ENCODE measurements at places on chromosomes 5 and 9.
A peak's percentile ranks its signal among the peaks of the same experiment; 100 is the strongest.

GRCh38 chr5:59709346-59709821, 184.1 kb downstream of the PDE4D start:
- no peak for DNase-seq

- DNase-seq = no peak
Measured at GRCh38 chr5:128681764-128682592, 143.9 kb upstream of the FBN2 start.

DNA sequence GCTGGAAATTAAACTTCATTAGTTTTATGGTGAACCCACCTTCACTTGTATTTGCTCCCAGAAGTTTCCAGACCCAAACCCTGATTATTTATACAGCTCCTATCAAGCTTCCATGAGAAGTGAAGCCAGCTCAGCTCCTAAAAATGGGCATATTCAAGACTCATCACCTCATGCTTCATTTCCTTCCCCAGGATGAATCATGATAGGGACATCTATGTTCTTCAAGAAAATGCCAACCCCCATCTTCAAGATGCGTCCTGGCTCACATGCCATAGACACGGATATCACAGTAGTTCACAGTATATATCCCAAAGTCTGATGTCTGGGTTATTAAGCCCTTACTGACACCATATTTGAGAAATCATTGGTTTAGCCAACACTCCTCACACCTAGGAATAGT, 217.6 kb downstream of the NPR3 start:
- DNase-seq = no peak

- DNase-seq = no peak
Measured at GRCh38 chr9:138043411-138044345, 166.1 kb downstream of the CACNA1B start.

DNA sequence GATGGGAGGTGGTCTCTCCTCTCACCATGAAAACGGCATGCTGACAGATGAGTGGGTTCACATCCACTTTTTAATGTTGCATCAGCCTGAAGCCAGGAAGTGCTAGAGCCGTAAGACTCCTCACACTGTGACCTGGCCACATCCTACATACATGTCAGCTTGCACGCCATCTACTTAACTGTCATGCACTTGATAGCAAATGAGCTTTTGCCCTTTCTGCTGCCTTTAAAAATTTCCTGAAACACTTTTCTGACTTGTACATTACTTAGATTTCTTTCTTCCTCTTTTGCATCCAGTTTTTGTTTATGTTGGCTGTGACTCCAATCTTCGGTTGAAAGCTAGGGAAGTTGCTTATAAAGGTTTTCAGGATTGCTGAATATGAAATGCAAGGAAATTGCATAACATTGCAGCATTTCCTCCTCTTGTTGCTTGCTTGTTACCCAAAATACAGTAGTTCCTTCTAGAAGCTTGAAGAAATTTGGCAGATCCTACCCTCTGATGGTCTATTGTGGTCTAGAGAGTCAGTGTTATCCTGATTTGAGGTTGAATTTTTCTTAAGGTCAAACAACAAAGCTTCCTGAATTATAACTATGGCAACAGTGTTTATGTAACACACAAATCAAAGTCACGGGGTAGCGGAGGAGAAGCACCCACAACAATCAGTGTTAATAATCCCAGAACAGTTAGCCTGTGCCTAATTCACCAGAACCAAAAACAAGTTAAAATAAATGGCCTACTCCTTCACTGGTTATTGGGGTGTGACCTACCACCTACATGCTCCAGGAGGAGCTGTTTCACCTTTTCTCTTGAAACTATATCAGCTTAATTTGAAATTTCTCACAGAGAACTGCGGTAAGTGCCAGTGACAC, 232.5 kb downstream of the ARHGAP26 start:
- DNase-seq = peak; percentile 36

- peak; percentile 17 for DNase-seq
Measured at GRCh38 chr5:96660971-96661854, 963 bp upstream of the CAST start.

GRCh38 chr9:73038613-73039012, 85.8 kb upstream of the ALDH1A1 start:
- no peak for DNase-seq

- DNase-seq = no peak
Measured at GRCh38 chr5:89988129-89988810, 421.3 kb downstream of the CETN3 start.

DNA sequence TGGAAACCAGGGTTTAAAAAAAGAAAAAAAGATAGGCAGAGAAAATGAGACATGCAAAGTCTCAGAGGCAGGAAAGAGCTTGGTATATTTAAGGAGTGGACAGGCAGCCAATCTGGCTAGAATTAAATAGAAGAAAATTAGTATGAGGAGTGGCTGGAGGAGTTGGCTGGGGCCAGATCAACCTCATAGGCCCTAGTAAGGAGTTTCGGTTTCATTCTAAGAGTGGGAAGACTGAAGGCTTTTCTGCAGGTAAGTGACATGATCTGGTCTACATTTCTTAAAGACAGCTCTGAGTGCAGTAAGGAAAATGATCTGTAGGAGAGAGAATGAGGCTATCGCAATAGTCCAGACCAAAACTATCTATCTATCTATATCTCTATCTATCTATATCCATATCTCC, 27.5 kb downstream of the ADRB2 start:
- DNase-seq = no peak

- DNase-seq = peak; percentile 77
Measured at GRCh38 chr5:112995764-112996618, 19.4 kb downstream of the DCP2 start.

DNA sequence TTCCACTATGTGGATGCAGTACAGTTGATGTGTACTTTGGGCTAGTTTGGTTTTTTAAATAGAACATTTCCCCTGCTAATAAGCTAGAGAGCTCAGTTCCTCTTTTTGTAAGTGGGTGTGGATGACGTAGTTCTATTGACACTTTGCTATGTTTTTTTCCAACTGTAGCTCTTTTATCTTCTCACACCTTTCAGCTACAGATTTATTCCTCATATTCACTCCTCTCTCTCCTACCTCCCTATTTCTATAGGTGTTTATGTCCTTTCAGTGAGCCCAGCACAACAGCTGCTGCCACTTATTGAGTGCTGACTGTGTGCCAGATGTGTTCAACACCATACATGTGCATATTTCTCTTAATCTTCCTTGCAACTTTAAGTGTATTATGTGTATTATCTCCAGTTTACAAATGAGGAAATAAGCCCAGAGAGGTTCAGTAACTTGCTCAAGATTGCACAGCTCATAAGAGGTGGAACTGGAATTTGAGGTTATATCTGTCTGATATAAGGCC, 215.7 kb downstream of the SEMA6A start:
- DNase-seq = no peak

- DNase-seq = no peak
Measured at GRCh38 chr5:126066836-126067235, 356.4 kb upstream of the GRAMD2B start.

- no peak for DNase-seq
Measured at GRCh38 chr5:16418471-16418922, 47.1 kb downstream of the ZNF622 start.

DNA sequence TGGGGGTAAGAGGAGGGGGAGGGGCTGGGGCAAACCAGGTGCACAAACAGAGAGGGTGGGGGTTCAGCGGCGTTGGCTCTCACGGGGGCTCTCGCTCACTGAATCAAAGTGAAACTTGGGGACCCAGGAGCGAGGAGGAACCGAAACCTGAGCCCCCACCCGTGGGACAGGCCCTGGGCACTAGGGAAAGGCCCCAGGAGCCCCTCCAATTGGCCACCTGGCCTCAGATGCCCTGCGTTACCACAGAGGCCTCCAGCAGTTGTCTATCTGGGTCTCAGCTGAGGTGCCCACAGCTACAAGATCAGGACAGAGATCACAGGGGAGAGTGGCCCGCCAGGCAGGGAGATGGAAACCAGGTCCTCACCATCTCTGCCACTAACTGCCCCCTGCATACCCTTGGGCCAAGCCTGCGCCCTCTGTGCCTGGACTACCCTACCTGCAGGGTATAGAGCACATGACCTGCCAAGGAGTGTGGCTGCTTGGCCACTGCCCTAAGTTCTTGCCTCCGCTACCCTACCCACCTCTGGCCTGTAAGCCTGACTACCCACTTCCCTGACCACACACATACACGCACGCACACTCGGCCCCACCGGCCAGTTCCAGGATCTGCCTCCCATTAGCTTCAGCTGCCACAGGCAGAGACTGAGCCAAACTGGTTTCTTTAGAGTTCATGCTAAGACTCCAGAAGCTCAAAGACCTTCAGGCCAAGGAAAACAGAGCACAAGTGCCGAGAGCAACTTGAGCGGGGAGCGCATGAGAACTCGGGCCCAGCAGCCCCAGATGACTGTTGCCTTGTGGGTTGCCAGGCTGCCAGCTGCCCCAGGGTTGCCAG, 39.9 kb downstream of the PAX5 start:
- no peak for DNase-seq

DNA sequence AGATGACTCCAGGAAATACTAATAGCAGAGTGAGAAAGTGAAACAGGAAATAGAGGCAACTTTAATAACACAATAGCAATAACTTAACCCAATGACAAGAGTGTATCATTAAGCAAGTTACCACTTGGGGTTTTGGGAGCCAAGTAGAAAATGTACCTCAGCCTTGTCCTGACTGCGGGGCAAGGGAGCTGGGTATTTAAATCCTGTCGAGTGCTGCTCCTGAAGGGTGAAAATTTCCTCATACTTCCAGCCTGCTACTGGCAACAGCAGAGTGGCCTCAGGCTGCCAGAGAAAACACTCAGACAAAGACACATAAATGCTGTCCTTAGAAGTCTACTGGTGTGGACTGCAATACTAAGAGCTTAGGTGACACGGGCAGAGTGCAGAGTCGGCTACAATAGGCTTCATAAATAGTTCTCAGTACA, 112.5 kb upstream of the EMB start:
- no peak for DNase-seq

DNA sequence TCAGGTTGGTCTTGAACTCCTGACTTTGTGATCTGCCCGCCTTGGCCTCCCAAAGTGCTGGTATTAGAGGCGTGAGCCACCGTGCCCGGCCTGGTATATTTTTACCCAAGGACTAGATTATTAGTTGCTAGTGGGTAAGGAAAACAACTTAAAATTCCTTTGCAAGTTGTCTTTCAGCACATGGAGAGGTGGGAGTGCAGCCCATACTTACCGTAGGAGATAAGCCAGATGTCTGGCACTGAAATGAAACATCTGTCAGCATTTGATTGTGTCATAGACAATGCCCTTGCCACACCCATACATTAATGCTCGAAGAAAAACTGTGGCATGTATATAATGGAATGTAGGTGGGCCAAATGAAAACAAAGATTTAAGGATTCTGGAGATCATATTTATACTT, 36.6 kb upstream of the ANKH start:
- no peak for DNase-seq

- no peak for DNase-seq
Measured at GRCh38 chr5:151663617-151664293, 23.0 kb downstream of the SPARC start.

DNA sequence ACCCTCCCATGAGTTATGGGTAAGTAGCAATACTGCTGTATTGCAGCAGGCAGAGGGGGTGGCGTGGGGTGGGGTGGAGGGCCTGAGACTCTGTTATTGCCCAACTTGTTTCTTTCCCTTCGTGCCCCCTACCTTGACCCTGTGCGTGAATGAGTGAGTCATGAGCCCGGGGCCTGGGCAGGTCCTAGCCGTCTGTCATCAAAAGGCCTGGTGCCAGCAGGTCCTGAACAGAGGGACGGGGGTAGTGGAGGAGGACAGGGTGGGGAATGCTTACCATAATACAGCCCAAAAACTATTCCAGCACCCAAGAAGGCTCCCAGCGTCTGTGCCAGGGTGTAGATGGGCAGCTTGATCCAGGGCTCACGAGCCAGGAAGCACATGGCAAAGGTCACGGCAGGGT, 4.3 kb downstream of the AQP3 start:
- no peak for DNase-seq

DNA sequence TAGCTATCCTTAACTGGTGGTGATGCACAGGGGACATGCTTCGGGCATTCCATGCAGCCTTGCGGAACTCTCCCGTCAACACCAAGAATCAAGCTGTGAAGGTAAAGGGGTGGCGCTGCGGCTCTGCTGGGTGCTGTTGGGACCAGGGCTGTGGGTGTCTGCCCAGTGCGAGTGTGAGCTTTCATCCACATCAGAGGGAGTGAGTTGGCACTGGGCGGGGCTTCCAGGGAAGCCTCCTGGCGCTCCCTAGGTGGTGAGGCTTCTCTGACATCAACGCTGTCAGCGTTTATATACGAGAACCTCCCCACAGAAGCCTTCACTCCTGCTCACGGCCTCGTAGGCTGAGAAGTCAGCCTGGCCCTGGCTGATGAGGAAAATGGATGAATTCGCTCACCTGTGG, 11.7 kb downstream of the ARPC5L start:
- no peak for DNase-seq

- DNase-seq = no peak
Measured at GRCh38 chr9:17739736-17740135, 160.9 kb downstream of the SH3GL2 start.

GRCh38 chr5:94747371-94747770, 128.9 kb downstream of the SLF1 start:
- DNase-seq = no peak

- DNase-seq = no peak
Measured at GRCh38 chr5:117792476-117792875, 1195.9 kb downstream of the DTWD2 start.

DNA sequence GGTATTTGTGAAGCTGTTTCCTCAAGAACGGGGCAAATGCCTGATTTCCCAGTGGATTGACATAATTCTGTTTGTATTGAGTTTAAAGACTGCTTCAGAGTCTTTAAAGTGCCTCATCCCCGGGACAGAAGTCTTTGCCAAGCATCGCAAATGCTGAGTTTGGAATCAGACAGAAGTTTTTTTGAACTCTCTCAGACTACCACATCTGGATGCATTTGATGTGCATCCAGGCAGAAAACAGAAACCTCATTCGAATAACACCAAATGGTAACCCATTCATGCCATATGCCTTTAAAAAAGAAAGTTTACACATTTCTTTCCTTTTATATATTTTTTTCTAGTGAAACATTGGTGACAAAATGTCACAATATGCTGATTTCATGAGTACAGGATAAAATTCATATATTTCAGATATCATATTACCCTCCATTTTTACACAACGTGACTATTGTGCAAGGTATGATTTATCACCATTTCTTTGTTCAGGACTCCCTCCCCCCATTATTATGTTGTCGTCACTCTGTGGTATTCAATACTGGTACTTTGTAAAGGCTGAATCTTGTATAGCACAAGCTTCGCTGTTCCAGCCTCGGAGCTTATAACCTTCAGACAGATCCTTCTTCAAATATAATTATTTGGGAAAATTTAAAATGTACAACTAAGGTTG, 91.1 kb downstream of the ZNF608 start:
- DNase-seq = no peak

GRCh38 chr9:16824545-16825330, 45.7 kb downstream of the BNC2 start:
- no peak for DNase-seq

DNA sequence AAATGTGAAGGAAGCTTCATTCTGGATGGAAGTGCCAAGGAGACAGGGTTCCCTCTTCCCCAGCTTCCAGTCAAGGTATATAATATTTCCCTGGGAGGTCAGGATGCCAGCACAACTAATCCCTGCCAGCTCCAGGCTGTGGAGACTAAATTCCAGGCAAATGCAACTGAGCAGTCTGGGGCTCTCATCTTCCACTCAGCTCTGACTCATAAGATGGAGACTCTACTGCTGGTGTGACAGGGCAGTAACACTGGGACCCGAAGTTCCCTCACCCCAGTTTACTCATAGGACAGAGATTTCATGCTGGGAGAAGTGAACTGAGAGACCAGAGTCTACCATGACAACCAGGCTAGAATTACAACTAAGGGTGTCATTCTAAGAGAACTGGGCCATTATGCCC, 235.4 kb downstream of the FSTL4 start:
- DNase-seq = no peak
